HFFc6 (cell line): ENCODE measurements at places on chromosomes 4 and X.

- H3K27ac ChIP-seq = no peak overlapping the region
- H3K27me3 ChIP-seq = peaks cover 2% of the 10 kb centered on the region; the same call in 1 of the 2 replicates
- DNase-seq = no peak
- no peaks in the 10 kb centered on the region for H3K36me3 ChIP-seq
- H3K4me3 ChIP-seq = no peak overlapping the region
Measured at GRCh38 chrX:1734806-1735205, 119.9 kb downstream of the ASMT start.

GRCh38 chr4:27094783-27095182 is 234.1 kb downstream of the STIM2 start:
- no peak overlapping the region for H3K27ac ChIP-seq
- H3K27me3 ChIP-seq = peaks cover 35% of the 10 kb centered on the region
- H3K36me3 ChIP-seq = no peaks in the 10 kb centered on the region
- H3K4me3 ChIP-seq = no peak overlapping the region
- no peak for DNase-seq

- DNase-seq = no peak
- peaks cover 62% of the 10 kb centered on the region for H3K36me3 ChIP-seq
- H3K27ac ChIP-seq = peak overlapping the region; percentile 89
- peaks cover 4% of the 10 kb centered on the region; the same call in 1 of the 2 replicates for H3K27me3 ChIP-seq
Measured at GRCh38 chr4:57078685-57079521, 31.3 kb downstream of the IGFBP7 start.

- no peak for DNase-seq
- H3K27me3 ChIP-seq = peaks cover 2% of the 10 kb centered on the region
- no peak overlapping the region for H3K4me3 ChIP-seq
- H3K36me3 ChIP-seq = no peaks in the 10 kb centered on the region
- H3K4me1 ChIP-seq = peaks cover 32% of the 10 kb centered on the region
Measured at GRCh38 chr4:183403961-183404360, 40.5 kb upstream of the CDKN2AIP start.

- no peaks in the 10 kb centered on the region; the same call in 1 of the 2 replicates for H3K27me3 ChIP-seq
- peak overlapping the region; percentile 36 for H3K4me3 ChIP-seq
- H3K36me3 ChIP-seq = no peaks in the 10 kb centered on the region
- peaks cover 8% of the 10 kb centered on the region; the same call in 1 of the 2 replicates for H3K4me1 ChIP-seq
- peak; percentile 2 for DNase-seq
Measured at GRCh38 chrX:38192007-38192810, 28.5 kb downstream of the SRPX start.

DNA sequence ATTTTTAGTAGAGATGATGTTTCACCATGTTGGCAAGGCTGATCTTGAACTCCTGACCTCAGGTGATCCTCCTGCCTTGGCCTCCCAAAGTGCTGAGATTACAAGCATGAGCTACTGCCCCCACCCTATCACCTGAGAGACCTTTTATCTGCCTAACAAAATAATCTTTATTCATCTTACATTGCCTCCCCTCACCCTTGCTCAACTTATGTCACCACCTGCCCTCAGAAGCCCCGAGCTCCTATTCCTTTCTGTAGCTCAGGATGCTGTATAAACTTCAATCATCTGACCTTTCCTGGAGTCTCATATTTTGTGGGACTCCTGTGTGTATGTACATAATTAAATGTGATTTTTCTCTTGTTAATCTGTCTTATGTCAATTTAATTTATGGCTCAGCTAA is 29.7 kb upstream of the ENPP6 start:
- DNase-seq = no peak
- H3K27me3 ChIP-seq = peaks cover 9% of the 10 kb centered on the region
- H3K27ac ChIP-seq = no peak overlapping the region
- no peak overlapping the region for H3K4me3 ChIP-seq
- H3K4me1 ChIP-seq = no peaks in the 10 kb centered on the region
- no peaks in the 10 kb centered on the region for H3K36me3 ChIP-seq
